A172 (cell line): ENCODE measurements at places on chromosomes 5 and 9.

DNA sequence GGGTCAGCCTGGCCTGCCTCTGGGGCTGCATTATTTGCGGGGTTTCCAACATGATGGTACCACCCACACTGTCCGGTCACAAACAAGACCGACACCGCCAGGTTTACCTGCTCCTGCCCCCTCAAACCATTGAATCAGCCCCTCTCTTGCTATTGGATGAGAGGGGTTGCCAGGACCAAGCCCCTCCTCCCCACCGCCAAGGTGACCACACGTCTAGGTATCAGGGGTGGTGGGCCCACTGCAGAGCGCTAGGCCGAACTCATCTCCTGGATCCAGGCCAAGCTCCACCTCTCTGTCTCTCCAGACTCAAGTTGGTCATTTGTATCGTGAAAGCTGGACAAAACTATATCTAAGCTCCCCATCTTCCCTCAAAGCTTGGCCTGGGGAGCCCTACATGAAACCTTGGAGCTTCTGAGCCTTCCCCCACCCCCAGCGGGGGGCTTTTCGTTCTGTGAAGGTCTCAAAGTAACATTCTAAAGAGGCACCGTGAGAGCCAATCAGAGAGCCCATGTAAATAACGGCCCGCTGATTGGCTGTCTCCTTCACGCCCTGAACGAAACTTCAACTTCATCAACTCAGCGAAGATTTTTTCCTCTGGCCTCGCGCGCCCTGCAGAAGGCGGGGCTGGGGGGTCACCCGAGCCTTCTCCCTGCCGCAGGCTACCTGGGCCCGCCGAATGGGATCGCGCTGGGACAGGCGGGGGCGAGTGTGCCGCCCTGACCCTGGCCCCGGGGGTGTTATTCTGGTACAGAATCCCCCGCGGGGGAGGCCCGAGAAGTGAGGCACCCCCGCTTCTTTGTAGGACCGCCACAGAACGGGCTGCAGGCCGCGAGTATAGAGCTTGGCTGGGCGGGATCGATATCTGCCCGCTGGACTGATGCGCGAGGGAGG lies 49.6 kb upstream of the PSD2 start:
- DNase-seq: peak; percentile 93

DNA sequence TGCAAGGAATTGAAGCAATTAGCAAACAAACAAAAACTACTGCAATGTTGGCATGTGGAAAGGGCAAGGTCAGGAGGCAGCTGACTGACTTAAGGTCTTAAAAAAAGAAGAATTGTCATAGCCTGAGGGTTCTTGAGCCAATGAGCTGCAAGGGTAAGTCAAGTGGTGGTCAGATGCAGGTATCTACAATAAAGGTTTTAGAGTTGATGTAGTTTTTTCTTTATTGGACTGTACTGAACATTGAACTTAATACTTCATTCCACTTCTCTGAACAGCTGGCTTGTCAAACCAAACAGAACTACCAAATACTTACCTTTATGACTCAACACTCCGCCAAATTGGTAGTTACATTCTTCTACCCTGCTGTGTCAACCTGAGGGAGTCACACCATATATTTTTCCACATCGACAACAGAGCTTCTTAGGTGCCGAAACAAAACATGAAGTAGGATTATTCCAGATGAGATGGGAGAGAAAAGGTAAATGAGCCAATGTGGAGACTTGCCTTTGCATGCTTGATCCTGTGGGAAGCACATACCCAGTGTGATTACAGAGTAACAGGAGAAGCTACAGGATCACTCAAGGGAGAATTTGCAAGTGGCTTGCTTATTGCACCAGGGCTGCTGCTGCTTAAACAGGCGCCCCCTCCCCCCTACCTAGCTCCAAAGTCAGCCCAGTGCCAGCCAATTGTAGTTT lies 35.3 kb downstream of the EQTN start:
- DNase-seq: no peak

DNA sequence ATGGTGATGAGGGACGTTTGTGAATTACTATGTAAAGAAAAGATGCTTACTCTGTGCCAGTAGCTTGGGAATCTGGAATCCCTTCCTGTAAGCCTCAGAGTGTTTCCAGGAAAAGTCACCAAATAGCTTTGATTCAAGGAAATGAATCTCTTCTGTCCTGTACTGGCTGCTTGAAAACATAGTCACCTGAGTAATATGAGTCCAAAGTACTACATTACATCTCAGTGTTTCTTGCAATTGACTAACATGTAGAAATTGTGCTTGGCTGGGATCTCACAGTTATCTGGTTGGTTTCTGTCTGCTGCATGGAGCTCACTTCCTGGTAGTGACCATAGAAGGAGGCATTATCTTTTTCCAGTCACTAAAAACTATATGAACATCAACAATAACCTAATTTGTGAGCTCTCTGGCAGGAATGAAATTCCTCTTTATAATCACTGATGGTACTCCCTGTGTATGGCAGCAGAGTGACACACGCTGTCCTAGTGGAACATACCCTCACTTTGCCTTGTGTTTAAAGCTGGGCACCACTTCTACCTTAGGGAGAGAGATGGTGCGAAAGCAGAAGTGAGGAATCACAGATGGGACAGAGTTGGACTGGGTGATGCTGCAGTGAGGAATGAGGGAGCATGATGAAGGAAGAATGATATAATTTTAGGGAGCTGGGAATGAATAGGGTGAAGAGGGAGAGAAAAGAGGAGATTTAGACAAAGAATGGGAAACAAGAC lies 568.5 kb downstream of the RAB3C start:
- no peak for DNase-seq

DNA sequence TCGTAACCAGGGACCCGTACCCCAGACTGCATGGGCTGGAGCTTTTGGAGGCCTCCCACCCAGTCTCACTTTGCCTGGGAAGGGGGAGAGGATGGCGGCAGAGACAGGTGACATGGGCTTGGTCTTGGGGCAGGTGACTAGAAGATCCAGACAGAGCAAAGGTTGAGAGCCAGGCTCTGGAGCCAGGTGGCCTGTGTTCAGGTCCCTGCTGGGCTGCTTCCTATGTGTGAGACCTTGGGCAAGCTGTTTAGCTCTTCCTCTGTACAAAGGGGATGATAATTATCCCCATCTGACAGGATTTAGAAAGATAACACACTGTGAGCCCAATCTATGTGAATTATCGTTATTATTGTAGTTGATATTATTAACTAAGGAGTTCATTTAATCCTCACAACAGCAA lies 16.1 kb upstream of the NDST1 start:
- DNase-seq: no peak

DNA sequence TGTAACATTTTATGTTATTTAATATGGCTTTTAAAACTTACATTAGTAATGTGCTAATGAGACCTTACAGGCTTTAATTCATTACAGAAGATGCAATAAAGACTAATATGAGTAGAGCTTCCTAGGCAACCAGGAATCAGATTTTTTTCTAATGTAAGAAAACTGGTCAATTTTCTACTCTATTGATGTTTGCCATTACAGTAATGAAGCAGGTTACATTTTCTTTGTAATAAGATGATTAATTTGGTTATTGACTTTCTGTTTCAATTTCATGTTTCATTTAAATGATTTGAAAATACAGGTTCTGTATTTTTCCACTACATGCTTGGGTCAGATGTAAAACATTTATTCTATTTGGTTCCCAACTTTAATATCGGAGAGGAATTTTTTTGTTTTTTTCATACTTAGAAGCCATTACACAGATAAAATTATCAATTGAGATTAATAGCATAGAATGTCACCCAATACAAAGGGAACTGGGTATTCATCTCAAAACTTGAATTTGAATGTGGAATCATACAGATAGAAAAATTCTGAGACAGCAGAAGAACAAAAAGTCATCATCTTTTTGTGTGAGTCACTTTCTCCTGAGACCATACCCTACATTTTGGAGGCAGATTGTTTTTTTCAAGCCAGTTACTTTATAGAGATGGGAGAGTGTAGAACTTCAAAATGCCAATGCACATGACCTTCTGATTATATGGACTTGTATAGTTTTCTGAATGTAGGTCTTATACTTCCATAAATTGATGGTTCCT lies 133.6 kb upstream of the HMHB1 start:
- no peak for DNase-seq

DNA sequence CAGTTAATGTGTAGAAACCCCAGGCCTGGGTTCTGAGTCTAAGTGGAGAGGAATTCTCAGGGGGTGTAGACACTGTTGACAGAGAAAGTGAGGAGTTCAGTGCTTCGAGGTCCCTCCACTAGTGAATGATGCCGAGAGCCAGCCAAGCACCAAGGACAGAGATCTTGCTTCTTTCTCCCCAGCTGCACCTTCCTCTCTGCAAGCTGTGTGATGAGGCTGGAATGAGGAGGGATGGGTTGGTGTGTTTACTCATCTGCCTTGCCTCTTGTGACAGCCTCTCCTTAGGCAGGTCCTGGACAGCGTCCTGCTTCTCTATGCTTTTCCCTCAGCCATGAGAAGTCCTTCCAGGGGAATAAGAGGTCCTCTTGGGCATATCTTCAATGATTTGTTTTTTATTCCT lies 35.3 kb downstream of the HNRNPH1 start:
- peak; percentile 19 for DNase-seq

DNA sequence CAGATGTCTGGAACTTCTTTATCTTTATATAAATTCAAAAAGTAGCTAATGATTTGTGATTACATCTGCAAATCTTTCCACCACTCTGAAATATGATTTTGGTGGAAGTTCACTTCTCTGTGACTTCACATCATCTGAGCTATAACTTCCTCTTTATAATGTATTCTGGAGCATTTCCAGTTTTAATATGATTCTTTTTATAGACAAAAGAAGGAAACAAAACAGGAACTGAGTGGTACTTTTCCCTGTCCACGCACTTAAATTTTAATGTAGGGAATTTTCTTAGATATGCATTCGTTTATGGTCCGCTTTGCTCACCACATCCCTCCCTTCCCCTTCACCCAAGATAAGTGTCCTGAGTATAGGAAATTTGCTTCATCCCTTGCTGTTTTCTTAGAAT lies 333.5 kb downstream of the CHSY3 start:
- no peak for DNase-seq

- no peak for DNase-seq
Observed at GRCh38 chr9:125756518-125756917, 9.3 kb downstream of the PBX3 start.

- DNase-seq: no peak
Observed at GRCh38 chr9:4333231-4333740, 33.4 kb upstream of the GLIS3 start.
